ENCODE measurements at places on chromosomes 13 and 19.

GRCh38 chr13:35977060-35977459 is 154.1 kb downstream of the DCLK1 start:
- no peak for DNase-seq

GRCh38 chr13:80965097-80965496 is 624.2 kb upstream of the SPRY2 start:
- DNase-seq, result no peak

DNA sequence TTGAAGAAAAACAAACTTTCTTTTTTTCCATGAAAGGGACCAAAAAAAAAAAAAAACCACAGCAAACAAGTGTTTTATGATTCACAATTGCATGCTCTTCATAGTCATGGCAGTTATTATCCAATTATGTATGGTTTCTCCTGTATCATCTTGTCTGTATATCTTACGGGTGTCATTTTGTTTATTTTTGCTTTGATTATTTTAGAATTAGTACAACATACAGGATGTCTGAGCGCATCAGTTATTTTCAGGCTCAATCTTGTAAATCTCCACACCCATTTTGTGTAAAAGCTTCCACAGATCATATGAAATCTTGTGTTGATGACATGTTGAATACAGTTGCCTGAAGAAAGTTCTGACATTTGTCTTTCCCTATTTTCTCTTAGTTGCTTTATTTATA is 280.3 kb downstream of the KLF5 start:
- no peak for DNase-seq

DNA sequence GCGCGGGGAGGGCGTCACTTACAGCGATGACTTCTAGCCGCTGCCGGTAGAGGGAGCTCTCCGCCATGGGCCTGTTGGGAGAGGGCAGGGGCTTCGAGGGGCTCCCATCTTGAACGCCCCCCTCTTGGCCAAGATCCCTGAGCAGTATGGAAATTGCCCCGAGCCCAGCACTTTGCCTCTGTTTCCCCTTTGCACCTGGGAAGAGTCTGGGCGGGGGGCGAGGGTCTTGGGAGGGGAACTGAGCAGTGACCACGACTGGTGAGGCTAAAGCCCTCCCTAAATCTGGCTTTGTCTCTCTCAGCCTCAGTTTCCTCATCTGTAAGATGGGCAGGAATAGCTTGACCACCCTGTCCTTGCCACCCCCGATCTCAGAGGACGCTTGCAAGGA is 2.8 kb downstream of the PALM3 start:
- no peak for DNase-seq

DNA sequence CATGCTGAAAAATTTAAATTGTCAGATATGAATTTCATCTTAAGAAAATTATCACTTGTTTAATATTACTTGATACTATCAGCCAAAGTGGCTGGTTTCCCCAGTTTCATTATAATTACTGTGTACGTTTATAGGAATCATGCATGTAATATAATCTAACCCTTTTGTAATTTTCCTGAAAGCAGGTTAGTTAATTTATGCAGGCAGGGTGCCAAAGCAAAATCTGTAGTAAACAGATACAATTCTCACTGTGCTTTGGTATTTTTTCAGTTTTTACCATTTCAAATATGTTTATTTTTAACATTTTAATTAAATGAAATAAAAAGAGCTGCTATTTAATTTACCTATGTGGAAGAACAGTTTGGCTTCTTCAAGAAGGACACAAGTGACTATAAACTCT is 1227.5 kb upstream of the MIR17HG start:
- DNase-seq, result no peak

DNA sequence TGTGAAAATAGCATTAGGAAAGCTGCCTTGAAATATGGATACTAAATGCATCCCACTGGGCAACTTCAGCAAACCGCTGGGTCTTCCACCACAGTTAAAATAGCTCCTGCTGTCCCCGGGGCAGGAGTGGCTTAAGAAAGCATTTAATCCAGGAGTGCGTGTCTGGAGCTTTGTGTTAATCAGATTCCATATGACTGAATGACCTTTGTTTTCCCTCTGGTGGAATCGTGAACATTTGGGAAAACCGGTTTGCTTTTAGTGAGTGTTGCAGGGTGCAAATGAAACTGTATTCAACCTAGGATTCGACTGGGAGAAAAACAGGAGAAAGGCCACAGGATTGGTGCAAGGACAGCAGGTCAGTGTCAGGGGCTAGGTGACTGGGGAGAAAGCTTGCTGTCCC is 237.6 kb upstream of the MAB21L1 start:
- no peak for DNase-seq

- no peak for DNase-seq
These were observed 151.2 kb downstream of the DIAPH3 start for GRCh38 chr13:60012488-60012887.

Data from esophagus squamous epithelium (tissue), 5 donors.